ENCODE measurements at places on chromosomes 12 and 14.
A peak's percentile ranks its signal among the peaks of the same experiment; 100 is the strongest.

- DNase-seq: no peak
Measured at GRCh38 chr12:106074706-106075392, 63.9 kb downstream of the NUAK1 start.

GRCh38 chr12:107385509-107385908, 292.2 kb upstream of the CRY1 start:
- no peak for DNase-seq

DNA sequence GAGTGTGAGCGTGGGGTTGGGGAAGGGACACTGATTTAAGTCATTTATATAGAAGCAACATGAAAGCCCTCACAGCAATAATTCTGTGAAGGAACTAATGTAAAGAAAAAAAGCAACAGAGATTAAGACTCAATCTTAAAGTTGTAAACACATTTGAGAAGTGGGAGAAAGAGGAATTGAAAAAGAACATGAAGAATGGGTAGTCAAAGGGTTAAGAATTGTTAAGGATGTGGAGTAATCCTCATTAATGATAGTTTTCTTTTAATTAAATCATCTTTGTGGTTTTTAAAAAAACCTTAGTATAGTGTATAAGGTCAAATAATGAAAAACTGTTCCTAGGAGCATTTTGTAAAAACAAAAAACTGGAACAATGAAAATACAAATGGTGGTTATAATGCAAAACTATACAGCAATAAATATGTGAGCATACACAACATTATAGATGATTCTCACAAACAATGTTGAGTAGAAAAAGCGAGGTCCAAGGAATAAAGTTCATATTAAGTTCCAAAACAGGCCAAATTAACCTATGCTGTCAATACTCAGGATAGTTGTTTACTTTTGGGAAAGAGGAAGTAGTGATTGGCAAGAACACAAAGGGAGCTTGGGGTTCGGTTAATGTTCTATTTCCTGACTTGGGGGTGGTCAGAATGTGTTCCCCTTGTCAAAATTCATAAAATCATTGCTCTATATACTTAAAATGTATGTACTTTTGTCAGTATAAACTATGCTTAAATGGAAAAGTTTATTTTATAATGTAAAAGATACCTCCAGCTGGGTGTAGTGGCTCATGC, 120.4 kb upstream of the ATF7IP start:
- no peak for DNase-seq

GRCh38 chr12:86663173-86663572, 407.0 kb upstream of the MGAT4C start:
- no peak for DNase-seq

DNA sequence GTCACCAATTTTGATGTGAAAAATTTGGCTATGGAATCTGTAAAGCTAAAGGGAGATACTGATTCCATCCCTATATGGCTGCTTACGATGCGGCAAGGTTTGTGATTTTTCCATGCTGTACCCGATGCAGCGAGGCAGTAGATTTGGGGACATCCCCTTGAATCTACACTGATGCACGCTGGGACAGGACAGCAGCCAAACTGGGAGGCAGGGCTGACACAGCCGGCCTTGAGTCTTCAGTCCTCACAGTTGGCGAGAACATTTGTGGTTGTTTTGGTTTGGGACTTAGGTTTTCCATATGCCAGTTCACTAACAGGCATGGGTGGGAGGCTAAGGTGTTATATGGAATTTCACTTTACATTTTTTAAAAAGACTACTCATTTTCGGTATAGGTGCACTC, 3.8 kb downstream of the GALNT16 start:
- peak; percentile 19 for DNase-seq

- DNase-seq: peak; percentile 89
Measured at GRCh38 chr12:76024942-76025600, 6.5 kb downstream of the PHLDA1 start.

DNA sequence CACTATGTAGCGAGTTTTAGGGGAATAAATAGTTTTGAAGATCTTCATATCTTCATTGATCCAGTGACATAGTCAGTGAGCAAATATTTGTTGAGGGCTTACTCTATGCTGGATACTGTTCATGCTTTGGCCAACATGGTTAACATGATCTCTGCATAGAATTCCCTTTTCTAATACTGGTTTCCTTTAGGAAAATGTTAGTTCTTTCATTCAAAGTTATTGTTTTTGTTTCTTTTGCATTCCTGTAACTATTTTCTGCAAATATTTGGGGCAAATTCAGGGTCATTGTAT, 226.5 kb downstream of the C12orf50 start:
- DNase-seq: no peak

DNA sequence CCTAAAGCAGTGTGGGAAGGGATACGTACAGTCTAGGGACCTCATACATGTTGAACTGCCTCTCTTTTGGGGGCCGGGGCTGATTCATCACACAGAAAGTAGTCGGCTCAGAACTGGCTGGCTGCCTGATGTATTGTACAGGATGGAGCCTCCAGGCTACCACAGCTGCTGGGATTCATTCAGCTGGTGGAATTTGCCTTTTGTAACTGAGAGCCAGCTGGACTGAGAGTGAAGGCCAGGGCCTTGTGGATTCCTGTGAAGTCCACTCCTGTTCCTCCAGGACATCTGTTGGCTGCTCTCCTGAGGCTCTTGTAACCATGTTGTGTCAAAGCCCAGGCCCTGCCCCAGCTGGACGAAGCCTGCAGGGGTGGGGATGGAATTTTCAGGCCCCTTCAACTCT, 116.3 kb upstream of the PRICKLE1 start:
- DNase-seq: peak; percentile 95

- DNase-seq: no peak
Measured at GRCh38 chr12:131723532-131723931, 12.6 kb downstream of the SFSWAP start.

- DNase-seq: no peak
Measured at GRCh38 chr14:75402867-75403413, 24.9 kb upstream of the JDP2 start.

- no peak for DNase-seq
Measured at GRCh38 chr14:33857650-33858049, 93.2 kb downstream of the EGLN3 start.

DNA sequence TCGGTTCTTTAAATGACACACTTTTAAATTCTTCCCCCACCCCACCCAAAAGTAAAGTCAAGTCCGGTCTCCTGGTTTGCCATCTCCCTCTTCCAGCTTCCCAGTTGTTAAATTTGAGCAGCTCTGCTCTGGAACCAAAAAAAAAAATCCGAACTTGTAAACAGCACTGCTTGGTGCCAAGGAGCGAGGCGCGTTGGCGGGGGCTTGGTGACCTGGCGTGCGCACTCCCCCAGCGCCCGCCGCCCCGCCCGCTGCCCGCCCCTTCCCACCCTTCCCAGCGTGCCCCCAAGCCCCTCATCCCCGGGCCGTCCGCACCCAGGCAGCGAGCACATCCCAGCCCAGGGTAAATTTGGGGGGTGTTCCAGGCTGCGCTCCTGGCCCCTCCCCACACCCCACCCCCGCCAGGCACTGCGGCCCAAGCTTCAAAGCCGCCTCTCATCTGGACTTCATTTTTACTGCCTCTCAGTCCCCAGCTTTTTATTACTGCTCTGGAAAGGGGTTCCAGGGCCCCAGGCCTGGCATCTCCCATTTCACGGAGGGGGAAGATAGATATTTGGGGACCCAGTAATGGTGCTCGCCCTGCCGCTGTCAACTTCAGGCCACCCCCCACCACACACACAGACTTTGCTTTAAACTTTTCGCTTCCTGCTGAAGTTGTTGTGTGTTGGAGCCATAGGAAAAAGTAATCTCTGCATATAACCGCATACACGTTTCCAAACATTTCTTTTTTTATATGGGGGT, 11.7 kb upstream of the ITGB7 start:
- peak; percentile 57 for DNase-seq

GRCh38 chr14:69041783-69042182, 62.7 kb upstream of the ACTN1 start:
- DNase-seq: no peak

GRCh38 chr12:14643251-14643650, 53.1 kb downstream of the GUCY2C start:
- no peak for DNase-seq

GRCh38 chr12:91952916-91953315, 192.7 kb downstream of the BTG1 start:
- DNase-seq: no peak

DNA sequence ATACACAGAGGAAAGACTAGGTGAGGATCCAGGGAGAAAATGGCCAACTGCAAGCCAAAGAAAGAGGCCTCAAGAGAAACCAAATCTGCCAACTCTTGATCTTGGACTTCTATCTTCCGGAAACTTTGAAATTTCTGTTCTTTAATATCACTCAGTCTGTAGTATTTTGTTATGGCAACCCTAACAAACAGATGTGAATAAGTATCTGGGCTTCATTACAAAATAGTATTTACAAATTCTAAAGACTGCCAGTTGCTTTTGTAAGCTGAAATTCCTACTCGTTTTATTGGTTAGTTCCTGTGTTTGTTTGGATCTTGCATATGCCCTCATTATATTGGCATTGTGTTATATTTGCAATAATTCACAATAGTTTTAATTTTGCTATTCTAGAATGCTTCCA, 143.2 kb upstream of the USP15 start:
- no peak for DNase-seq

DNA sequence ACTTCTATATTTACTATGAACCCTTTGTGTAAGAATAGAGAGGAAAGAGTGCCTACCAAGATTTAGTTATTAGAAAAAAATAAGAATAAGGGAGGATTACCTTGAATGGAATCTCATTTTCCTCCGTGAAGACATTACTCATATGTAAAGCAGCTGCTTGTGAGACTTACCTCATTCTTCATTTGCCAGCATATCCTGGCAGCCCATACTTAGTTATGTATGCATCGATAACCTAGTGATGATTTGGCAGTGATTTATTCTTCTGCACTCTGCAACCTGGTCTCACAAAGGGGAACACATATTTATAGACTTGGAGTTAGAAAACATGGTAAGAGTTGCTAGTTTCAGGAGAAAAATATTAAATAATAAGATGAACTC, 56.8 kb downstream of the LRFN5 start:
- no peak for DNase-seq

- peak; percentile 50 for DNase-seq
Measured at GRCh38 chr12:25728056-25728595, 175.0 kb upstream of the LMNTD1 start.

DNA sequence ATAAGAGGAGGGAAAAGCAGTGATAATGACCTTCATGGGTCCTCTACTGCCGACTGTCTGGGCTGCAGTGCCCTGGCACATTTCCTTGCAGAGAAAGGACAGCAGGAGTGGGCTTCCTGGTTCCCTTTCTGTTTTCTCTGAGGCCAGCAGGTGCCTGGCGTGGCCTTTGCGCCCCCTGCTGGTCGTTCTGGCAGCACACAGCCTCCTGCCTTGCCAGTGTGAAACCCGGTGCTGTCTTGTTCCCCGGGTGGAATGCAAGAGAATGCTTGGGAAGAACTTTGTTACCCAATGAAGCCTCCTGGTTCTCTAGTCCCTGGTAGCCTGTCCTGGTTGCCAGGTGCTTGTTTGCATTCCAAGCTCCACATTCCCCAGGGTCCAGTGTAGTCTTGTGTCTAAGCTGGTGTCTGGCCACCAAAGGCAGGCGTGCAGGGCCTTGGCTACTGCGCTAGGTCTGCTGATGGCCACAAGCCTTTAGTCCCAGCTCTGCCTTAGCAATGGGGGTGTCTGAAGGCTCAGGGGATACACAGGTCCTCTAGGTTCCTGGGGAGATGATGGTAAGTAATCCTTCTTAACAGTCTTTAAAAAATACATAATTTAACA, 1392.4 kb upstream of the TMEM132C start:
- DNase-seq: peak; percentile 33

DNA sequence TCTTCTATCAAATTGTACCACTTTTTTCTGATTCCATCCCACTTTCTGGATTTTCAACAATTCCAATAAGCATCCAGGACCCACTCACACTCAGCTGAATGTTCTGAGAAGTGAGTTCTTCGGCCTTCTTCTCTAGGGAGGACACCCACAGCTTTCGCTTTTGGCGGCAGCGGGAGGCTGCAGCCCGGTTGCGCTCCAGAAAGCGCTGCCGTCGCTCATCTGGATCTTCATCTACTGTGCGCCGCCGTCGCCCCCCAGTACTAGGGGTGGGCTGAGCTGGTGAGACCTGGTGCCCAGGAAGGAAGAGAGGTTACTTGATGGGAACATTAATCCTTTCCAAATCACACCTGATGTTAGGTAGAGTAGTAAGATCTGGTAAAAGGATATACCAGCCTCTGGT, 17.2 kb upstream of the NPFF start:
- no peak for DNase-seq

DNA sequence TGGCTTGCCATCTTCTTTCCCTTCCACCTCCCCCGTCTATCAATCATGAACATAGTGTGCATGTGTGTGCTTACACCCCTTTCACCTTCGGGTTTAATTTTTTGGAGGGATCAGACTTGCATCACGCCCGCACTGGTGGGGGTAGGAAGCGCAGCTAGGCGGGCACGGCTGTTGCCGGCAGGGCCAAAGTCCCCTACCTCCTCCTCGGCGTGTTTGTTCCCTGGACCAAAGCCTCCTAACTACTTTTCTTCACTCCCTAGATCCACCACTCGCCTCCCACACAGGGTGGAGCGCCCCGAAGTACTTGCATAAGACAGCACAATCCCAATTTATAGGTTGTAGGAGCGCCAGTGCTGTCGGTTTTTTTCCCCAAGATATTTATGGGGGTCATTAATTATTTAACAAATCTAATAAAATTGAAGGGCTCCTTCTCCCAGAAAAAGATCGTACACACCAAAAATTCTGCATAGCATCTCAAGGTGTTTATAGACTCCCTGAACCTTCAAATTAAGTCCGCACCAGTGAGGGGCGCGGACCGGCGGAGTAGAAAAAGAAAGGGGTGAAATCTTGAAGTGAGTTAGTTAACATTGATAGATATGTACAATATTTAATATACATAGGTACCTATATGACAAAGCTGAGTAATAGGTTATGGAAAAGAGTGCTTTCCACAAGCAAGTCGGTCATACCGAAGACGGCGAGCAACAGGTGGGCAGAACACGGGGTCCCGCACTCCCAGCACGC, 717 bp downstream of the PKP2 start:
- DNase-seq: no peak

DNA sequence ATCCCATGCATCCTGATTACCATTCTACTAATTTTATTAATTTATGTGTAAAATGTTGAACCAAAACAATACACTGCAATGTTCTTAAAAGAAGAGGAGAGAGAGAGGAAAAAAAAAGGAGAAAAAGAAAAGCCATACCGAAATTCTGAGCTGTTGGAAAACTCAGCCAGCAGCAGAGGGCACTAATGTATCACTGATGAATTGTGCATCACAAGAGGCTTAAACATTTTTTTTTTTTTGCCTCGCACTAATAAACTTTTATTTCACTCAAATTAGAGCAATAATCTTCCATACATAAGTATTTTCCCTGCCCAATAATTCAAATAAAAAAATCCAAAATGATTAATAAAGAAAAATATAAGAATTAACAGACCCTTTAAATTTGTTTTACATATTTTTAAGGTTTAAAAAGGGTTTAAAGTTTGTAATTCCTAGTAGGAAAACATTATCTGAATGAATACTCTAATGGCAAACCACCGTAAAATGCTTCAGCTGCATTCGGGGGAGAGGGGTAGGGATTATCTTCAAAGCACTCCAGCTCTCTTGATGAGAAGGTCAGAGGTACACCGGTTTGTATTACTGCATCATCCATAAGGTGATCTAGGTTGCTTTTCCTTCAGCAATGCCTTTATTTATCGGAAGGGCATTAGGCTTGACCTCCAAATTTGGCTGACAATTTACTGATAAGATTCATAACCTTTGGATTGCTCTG, 41.9 kb downstream of the ATP23 start:
- peak; percentile 56 for DNase-seq

- DNase-seq: no peak
Measured at GRCh38 chr12:132392389-132393244, 63.2 kb upstream of the GALNT9 start.

Measured in fibroblast of gingiva (primary cell).